T-helper 17 cell (primary cell): ENCODE measurements at places on chromosomes 16 and 17. TPM values are rescaled to one million over a fixed set of nuclear protein-coding genes. Genes with fewer than 3 reads are reported as not detected.

KRT39 gene
- not detected for total RNA-seq

- H3K4me1 ChIP-seq, result no peaks in the 10 kb centered on the region
- H3K27me3 ChIP-seq, result peaks cover 5% of the 10 kb centered on the region
- no peak overlapping the region for H3K4me3 ChIP-seq
- no peak overlapping the region for H3K27ac ChIP-seq
- DNase-seq, result no peak
These were observed 8.6 kb upstream of the PGS1 start for GRCh38 chr17:78369791-78370381.

- no peaks in the 10 kb centered on the region for H3K36me3 ChIP-seq
- peaks cover 7% of the 10 kb centered on the region for H3K27me3 ChIP-seq
- no peaks in the 10 kb centered on the region for H3K4me1 ChIP-seq
- no peak overlapping the region for H3K27ac ChIP-seq
These were observed 131.2 kb downstream of the C16orf95 start for GRCh38 chr16:87185983-87186382.

RPH3AL gene
- total RNA-seq, result 1.3 TPM
